Activated naive CD8-positive, alpha-beta T cell treated with anti-CD3 and anti-CD28 coated beads, Interleukin-2, amount 50 U/mL, for 16 hours (primary cell): ENCODE measurements at places on chromosomes 7 and 10.

- no peak for DNase-seq
These were observed 130.2 kb downstream of the VIPR2 start for GRCh38 chr7:159014297-159015062.

DNA sequence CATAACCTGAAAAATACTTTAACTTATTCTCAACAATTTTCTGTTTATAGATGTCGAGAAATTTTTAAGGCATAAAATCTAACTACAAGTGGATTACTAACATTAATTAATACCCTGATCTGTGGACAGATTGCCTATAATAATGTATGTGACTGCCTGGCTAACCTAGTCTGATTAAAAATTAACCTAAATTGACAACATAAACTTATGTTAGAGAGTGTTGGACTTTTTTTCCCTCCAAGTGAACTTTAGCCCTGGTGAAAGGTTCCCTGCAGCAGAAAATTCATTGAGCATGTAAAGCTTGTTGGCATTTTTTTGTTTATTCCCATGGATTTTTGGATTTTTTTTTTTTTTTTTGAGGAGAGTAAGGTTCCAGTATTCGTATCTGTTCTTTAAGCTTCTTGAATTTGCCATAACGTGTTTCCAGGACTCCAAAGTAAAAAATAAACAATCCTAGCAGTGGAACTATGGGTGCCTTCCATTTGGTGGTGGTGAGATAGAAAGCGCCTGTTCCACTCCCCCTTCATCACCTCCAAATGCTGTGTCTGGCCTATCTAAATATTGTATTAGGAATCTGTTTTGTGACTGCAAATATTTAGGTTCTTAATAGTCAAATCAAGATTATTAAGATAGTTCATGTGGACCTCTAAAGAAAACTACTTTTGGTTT is 36.1 kb downstream of the NET1 start:
- no peak for DNase-seq

- DNase-seq = no peak
These were observed 334.2 kb upstream of the MAGI2 start for GRCh38 chr7:79787623-79788022.

GRCh38 chr7:23687011-23687410 is 7.0 kb downstream of the FAM221A start:
- DNase-seq = no peak

DNA sequence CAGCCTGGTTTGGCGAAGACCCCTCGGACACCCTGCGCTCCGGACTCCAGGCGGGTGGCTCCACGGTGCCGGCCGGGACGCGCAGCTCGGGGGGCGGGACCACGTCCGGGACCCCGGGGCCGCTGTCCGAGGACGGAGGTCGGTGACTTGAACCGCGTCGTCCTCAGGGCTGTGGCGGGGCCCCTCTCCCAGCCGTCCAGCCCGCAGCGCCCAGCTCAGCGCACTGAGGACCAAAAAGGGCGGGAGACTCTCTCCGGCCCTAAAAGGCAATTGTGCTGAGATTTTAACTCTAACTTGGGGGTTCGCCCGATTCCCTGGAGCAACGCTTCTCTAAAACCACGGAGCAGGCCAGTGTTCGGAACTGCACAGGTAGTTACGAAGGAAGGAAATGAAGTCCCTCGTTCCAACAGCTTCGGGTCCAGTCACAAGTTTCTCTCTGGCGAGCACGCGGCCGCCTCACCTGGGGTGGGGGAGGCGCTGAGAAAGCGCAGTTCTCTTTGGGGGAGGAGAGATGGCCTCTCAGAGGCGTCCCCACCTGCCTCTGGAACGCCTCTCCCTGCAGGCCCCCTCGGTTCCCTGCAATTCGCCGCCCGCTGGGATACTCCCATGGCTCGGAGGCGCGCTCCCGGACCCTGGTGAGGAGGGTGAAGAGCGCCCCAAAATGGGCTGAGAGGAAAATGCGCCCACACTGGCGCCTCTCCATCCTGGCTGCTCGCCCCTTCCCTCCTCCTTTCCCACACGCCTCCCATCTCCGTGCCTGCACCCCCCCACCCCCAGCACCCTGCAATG is 352.7 kb downstream of the DNAJB6 start:
- DNase-seq = no peak

DNA sequence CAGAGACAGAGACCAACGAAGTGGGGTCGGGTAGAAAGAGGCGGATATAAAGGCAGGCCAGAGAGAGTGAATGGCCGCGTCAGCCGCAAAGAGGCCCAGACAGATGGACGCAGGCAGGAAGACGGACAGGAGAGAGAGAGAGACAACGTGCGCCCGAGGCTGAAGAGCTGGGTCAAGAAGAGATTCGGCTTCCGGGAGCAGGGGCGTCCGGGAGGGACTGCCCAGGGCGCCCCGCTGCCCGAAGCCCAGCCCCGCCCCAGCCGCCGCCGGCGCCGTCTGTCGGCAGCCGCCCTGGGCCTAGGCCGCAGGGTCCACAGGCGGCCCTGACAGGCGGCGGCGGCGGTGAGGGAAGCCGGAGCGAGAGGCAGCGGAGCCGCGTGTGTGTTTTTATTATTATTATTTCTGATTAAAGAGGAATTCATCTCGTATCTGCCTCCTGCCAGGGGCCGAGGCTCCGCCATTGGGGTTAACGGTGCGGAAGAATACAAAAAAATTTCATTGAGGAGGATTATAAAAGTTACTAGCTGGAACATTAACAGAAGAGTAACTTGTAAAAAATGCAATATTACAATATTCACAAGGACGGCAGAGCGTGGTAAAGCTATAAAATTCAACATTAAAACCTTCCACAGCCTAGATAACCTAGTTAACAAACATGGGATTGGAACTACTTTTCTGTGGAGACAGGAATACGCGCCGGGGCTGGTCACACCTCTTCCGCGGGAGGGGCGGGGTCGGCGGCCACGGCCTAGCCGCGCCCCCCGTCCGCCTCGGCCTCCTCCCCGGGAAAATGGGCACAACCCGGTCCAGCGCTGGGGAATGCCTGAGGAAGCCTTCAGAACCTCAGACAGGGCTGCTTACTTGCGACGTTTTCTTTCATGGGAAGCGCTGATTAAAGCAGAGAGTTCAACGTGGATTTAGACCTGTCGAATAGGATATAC is 29.7 kb upstream of the PAX2 start:
- no peak for DNase-seq

GRCh38 chr10:101452593-101452992 is 98.6 kb downstream of the BTRC start:
- DNase-seq = no peak

GRCh38 chr7:141731476-141732149 is 6.5 kb upstream of the SSBP1 start:
- DNase-seq = no peak

DNA sequence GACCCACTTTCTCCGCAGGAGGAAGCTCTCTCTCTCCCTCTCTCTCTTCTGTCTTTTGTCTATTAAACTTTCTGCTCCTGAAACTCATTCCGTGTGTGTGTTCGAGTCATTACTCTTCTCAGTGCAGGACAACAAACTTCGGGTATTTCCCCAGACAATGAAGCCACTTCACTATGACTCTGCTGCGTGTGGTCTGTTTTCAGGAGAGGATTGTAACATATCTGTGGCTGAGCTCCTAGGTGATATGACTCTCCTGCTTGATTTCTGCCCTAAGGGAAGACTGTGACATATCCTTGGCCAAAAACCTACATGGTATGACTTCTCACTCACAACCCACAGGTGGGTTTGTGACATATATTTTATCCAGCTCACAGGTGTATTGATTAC is 39.9 kb upstream of the ZNF107 start:
- DNase-seq = no peak

- DNase-seq = no peak
These were observed 365.5 kb upstream of the BMPER start for GRCh38 chr7:33539659-33540400.

DNA sequence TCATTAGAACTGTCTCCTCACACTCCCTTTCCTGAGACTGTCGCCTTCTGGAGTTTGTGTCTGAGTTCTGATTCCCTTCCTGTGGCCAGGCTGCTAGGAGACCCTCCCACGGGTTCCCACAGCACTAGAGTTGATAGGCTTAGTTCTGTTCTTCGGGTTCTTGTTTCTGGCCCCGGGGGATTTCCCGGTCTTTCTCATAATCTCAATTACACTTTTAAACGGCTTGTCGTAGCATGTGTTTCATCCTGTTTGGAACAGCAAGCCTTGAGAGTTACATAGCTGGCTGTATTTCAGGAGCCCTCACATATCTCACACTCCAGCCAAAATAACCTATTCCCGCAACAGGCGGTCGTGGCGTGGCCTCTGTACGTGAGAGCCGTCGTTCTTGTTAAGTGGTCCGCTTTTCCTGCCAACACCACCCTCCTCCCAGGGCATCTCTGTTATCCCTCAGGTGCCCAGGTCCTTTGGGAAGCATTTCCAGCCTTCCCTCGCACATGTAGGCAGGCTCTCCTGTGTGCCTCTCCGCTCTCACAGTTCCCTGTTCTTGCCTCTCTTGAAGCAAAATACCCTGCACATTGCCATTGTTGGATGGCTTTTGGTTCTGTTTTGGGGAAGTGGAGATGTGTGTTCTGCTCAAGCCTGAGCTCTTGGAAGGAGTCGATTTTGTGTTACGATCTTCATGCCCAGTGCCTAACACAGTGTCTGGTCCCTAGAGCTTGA is 46.0 kb downstream of the CDC123 start:
- DNase-seq = peak; percentile 23

DNA sequence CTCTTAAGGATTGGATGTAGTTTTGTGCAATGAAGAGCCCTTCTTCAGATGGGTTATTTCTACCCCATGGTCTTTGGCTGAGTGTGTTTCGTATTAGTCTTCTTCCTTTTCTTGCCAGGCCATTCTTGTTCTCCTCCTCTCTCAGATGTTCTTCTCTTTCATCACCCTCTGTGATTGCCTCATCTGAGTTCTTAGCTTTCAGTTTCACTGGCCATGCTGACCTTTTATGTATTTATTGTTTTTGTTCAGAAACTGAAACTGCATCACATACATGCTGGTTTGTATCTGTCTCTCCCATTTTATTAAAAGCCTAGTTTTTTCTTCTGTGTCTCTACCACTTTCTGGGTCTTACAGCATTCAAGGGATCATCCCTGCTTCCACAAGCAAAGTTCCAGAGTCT is 21.7 kb upstream of the PCGF5 start:
- no peak for DNase-seq

DNA sequence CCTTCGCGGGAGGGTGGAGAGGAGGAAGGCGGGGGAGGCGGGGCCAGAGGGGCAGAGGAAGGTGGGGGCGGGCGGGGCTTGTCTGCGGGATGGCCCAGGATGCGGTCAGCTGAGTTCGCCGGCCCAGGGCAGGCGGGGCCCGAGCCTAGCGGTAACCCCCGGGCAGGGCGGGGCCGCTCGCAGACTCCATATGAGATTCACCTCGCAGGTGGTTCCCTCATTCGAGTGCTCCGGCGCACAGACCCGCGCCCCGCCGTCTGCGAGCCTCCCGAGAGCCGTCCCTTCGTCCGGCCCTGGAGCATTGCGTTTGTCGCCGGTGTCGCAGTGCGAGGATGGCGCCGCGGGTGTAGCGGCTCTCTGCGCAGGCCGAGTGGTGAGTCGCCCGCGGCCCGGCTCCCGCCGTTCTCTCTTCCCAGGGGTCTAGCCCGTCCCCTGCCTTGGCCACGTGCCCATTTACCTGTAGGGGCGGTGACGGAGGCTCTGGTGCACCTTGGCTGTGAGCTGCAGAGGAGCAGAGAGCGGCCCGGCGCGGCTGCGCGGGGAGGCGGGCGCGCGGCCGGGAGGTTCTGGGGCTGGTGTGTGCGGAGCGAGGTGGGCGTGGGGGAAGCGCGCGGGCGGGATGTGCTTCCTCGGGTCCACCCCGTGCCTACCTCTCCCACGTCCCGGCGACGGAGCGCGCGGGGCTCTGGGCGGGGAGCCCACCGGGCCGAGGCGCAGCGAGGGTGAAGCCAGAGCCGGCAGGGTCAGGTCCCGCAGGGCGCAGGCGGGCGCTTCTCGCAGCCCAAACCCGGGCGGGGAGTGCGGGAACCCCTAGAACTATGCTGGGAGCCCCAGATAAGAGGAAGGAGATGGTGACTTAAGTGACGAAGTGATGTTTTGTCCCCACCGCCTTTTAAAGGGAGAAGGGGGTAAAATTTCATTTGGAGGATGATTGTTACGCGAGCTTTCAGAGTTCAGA is at the start of gene UPP1:
Gene UPP1 (plus strand): TSS at position 220 of the 958 bp plus-strand sequence. CDS start 5,519 bp downstream, outside the sequence.
- DNase-seq = peak; percentile 60

GRCh38 chr7:121591926-121592325 is 195.8 kb upstream of the FAM3C start:
- DNase-seq = no peak

- DNase-seq = no peak
These were observed 6.5 kb downstream of the CBX3 start for GRCh38 chr7:26208040-26208439.

DNA sequence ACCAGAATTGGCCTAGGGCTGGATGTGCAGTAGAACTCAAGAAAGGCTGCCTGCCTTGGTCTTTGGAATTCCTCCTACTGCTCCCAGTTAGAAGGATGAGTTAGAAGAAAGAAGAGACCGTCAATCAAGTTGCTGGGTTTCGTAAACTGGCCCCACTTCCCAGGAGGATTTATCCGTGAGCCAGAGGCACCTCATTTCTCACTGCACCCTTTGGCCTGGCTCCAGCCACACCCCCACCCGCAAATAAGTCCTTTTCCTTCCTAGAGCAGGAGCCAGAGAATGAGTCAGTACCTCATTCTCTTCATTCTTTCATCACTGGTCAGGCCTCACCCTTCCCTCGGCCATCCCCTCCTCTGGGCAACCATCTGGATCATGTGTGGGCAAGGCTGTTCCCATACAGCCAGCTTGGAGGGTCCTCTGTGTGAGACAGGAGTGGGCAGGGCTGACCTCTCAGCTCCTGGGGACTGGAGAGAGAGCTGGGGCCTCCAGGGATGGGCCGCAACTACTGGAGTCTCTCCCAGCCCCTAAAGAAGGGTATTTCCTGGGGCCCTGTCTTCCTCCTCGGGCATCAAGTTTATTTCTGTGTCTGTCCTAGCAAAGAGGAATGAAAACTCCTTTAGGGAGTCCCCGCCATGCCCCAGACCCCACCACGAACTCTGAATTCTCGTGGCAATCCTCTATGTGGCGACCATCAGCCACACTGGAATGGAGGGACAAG is 87.2 kb upstream of the DUSP5 start:
- no peak for DNase-seq

- no peak for DNase-seq
These were observed 985 bp upstream of the ETV1 start for GRCh38 chr7:13990319-13990983.

GRCh38 chr10:92244796-92245195 is 46.1 kb downstream of the CPEB3 start:
- DNase-seq = no peak

GRCh38 chr7:158771213-158771834 is 58.0 kb downstream of the ESYT2 start:
- no peak for DNase-seq
